IMR-90 (cell line): ENCODE measurements at places on chromosomes 6 and 20. TPM values are rescaled to one million over a fixed set of nuclear protein-coding genes. Genes with fewer than 3 reads are reported as not detected.

DNA sequence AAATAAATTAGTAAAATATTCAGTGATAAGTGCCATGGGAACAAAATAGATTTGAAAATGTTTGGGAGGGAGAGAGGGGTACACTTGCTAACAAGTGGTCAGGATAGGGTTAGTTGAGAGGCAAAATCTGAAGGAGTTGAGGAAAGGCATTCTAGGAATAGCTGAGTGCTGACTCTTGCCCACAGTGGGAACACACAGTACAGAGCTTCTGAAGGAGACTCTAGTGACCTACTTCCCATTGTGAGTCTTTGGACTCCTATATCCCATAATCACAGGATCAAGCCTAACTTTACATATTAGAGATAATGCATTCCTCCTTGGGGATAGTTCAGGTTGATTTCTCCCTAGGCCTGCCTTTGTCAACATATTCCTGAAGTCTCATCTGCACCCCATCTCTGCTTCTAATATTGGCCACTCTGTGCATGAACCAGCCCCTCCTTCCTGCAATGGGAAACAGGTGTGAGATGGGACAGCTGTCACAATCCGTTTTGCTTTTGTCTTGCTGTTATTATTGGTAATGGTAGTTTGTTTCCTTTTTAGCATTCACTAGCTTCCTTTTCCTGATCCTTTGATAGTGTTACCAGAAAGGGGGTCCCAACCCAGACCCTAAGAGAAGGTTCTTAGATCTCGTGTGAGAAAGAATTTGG is 2.6 kb upstream of the TRIM38 start:
- peak; percentile 35 for DNase-seq

DNA sequence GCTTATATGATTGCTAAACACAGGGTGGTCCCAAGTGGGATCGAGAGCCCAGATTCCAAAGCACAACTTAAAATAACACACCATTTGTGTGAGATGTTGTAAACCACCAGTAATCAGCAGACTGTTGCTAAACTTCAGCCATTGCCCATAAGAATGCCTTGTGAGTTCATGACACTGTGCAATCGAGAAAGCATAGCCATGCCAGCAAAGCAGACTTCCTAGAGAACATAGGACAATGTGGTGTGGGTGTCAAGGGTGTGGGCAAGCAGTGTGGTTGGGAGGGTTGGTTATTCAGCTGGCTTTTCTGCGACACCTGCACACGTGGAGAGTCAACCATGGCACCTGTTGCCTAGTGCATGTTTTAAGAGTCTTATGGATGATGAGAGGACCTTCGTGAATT is 16.1 kb upstream of the CALHM6 start:
- no peak for DNase-seq

The TMEM74B gene
- total RNA-seq = not detected in 2 replicates

DNA sequence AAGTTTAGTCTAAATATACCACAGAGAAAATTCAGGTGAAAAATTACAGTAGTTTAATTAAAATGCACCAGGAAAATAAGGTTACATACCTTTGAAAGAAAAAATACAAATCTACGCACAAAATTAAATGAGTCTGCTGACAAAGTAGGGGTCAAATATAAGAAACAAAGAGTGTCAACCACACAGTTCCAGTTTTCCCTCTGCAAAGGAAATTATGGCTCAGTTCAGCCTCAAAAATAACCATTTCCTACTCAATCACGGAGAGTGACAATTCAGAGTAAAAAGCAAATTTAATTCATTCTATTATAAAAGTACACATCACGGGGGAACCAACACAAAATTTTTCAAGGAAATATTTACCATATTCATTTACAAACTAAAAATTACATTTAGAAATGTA is 124.8 kb downstream of the PTPRK start:
- no peak for DNase-seq

GRCh38 chr6:35178932-35179832 is 34.6 kb upstream of the SCUBE3 start:
- no peak for DNase-seq

The PTGIS gene
- 1.1 and 1.6 TPM in 2 replicates for total RNA-seq

DNA sequence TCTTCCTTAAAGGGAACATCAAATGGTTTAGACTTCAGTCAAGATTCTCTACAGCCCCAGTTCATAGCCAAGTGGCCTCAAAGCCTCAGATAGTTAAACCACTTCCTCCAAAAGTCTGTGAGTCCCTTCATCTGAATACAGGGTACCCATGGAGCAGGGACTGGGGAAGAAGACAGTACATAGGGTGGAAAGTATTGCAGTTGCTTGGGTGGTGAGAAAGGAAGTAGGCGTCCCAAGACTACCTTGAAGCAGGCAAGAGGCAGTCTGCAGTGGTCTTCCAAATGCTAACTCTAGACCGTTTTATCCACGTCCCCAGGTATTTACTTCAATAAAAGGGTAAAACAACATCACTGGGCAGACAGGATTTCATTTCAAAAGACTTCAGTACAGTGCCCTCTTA is 2.0 kb downstream of the FYN start:
- DNase-seq = no peak

DNA sequence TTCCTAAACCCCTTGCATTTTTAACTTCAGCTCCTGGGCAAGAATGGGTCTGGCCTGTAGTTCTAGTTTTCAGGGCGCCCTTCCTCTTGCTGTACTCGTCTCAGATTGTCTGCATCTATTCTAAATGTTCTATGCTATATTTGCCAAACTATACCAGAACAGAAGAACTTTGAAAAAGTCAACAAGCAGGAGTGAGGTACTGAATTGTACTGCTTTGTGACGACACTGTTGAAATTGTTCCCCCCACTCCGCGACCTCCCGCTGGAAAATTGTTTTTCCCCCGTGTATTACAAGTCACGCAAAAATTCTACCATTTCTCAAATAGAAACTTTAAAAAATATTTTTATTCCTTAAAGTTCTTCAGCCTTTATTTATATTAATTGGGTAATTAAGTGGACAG is 73.9 kb downstream of the CBFA2T2 start:
- DNase-seq = no peak

The CCDC170 gene
- 0.28 and 0.54 TPM in 2 replicates for total RNA-seq

GRCh38 chr6:44428682-44429081 is 41.2 kb downstream of the CDC5L start:
- peak; percentile 9 for DNase-seq

The ARMH2 gene
- not detected in 2 replicates for total RNA-seq

The GHRH gene
- not detected in 2 replicates for total RNA-seq
